ENCODE measurements at places on chromosomes 16 and 17. TPM values are rescaled to one million over a fixed set of nuclear protein-coding genes. Genes with fewer than 3 reads are reported as not detected.

The ARL17B gene
- 22.0 TPM for total RNA-seq

The RAB11FIP4 gene
- total RNA-seq = 87.3 TPM

The TBC1D3H gene
- not detected for total RNA-seq

The HOXB3 gene
- total RNA-seq = 0.36 TPM

The GLP2R gene
- total RNA-seq = not detected

The CDH16 gene
- not detected for total RNA-seq

The CBX8 gene
- total RNA-seq = 5.3 TPM

The CDH15 gene
- not detected for total RNA-seq

The TNS4 gene
- 4.2 TPM for total RNA-seq

The SLC47A1 gene
- total RNA-seq = not detected

The MT2A gene
- 50.8 TPM for total RNA-seq

GRCh38 chr17:29090750-29091605 is 48.0 kb downstream of the PIPOX start:
- DNase-seq = no peak

GRCh38 chr17:57619061-57619937 is 125.8 kb downstream of the CCDC182 start:
- no peak for DNase-seq

DNA sequence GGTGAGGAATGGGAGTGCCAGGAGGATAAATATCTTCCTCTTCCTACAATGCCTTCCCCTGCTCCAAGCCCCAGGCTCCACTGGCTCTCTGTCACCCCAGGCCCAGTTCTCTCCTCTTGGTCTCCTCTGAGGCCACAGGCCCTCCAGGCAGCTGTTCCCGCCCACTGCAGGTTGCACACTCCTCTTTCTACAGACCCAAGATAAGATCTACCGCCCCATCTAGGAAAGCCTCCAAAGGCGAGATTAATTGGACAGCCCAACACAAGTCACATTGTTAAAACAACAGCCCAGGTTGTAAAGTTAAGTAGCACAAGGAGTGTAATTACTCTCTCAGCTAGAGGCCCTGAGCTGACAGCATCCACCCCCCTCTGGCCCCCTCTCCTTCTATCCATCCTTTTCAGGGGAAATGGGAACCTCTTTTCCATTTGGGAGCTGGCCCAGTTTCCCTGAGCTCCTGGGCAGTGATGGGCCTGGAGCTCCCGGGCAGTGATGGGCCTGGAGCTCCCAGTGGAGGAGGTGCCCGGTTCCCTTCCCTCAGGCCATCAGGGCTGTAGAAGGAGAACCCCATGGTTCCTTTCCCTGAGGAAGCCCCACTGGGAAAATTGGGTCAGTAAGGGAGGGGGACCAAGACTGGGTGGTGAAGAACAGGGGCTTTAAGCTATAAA is 7.3 kb downstream of the DLX4 start:
- no peak for DNase-seq

- DNase-seq = no peak
Observed at GRCh38 chr17:3750296-3750695, 26.6 kb downstream of the HASPIN start.

DNA sequence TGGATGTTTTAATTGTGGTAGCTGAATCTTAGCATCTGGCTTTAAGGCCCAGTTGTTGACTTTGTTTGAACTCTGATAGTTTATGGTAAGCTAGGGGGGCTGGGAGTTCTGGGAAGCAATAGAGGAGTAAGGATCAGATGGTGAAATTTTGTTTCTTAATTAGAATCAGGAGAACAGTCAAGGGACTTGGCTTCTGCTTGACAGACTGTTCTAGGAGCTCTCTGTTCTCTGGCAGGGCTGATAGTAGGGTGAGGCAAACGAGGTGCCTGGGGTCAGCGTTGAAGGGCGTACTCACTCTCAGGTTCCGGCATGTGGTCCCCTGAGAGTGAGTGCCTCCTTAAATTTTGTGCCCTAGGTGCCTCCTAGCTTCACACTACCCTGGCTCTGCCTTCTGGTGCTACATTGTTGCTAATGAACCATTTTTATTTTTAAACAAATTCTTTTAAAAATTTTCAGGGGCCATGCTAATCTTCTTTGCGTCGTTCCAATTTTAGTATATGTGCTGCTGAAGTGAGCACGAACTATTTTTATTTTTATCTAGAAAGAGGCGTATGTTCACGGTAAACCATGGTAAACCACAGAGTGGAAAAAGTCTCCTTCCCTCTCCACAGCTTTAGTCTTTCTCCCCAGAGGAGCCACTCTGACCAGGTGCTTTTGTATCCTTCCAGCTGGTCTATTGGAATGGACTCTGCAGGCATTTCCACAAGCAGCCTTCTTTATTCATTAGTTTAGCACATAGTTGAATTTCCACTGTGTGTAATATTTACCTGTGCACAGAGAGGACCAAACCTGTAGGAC is 19.7 kb downstream of the SLC7A6 start:
- no peak for DNase-seq

GRCh38 chr16:79933603-79934002 is 333.1 kb upstream of the MAF start:
- DNase-seq = no peak

DNA sequence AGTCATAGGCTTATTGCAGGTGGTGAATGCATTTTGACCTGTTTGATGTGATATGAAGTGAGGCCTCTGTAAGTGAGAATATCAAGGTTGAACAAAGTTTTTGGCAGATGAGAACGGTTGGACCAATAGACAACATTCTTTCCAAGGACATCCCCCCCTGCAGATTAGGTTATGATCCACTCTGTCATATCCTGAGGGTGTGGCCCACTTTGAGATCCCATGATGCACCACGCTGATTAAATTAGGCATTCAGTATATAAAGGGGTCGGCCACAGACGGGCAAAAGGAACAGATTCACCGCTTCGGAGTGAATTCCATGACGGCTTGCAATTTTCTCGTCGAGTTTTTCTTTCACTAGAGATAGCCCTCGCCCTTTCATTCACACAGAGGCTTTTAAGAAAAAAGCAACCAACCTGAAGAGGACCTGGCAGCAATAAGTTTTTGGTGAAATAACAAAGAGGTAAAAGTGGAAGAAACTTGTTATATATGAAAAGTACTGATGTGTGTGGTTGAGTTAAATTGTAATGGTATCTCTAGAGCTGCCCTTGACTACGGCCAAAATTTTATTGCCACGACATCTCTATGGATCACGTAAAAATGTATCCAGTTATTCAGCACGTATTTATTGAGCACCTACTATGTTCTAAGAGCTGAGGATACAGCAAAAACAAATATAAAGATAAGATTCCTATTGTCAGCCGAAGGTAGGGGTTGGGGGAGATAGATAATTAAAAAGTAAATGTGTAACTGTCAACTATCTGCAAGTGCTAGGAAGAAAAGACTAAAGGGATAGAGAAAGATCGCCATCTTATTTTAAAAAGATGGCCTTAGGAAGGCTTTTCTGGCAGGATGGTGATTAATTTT is 1.7 kb upstream of the RBBP6 start:
- no peak for DNase-seq

DNA sequence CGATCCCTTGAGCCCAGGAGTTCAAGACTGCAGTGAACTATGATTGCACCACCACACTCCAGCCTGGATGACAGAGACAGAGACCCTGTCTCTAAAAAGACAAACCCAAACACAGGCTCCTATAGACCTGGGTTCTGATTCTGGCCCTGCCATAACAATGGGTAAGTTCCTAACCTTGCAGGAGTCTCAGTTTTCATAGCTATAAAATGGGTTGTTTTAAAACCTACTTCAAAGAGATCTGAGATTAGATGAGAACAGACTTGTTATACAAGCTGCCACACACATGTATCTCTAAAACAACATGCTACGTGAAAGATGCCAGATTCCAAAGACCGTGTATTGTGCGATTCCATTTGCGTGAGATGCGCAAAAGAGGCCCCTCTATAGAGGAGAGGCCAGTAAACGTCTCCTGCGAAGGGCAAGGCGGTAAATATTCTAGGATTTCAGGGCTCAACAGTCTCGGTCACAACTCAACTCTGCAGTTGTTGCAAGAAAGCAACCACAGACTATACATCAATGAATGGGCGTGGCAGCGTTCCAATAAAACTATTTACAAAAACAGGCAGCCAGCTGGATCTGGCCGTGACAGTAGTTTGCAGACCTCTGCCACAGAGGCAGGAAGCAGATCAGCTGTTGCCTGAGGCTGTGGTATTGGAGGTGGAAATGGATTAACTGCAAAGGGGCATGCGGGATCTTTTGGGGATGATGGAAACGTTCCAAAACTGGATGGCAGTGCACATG is 5.9 kb downstream of the CORO7 start:
- no peak for DNase-seq

DNA sequence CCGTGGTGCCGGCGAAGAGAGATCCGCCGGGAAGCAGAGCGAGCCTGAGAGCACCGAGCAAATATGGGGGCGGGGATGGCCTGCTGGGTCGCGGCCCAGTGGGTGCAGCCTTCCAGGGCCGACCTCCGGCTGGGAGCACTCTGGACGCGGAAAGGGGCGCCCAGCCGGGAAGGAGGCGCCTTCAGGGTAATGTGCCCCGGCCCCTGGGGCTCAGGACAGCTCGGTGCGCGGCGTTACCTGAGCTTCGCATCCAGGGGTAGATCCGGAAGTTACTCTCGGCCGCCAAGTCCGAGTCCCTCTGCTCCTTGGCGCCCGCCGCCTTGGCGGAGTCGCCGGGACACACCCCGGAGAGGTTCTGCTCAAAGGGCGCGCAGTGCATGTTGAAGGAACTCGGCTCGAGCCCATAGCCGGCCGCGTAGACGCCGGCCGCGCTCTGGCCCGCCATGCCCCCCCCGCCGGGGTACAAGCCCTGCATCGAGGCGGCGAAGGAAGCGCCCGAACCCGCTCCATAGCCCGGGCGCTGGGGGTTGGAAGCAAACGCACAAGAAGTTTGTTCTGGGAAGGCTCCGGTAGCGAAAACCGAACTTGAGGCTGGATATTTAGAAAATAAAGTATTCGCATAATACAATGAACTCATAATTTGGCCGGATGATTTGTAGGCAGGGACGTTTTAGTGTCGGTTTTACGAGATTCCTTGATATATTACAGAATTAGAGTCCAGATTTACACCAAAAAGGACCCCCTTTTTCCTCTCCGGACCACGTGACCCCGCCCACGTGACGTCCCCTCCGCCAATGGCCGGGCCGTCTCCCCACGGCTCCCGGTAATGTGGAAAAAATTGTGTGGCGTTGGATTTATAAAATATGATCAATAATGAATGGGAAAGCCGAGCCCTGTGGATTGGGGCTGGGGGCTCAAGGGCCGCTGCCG is at the start of gene HOXB7:
HOXB7 (minus strand) TSS at position 736 of the 930 bp plus-strand sequence; CDS start at position 637, 99 bp downstream.
- DNase-seq = no peak

DNA sequence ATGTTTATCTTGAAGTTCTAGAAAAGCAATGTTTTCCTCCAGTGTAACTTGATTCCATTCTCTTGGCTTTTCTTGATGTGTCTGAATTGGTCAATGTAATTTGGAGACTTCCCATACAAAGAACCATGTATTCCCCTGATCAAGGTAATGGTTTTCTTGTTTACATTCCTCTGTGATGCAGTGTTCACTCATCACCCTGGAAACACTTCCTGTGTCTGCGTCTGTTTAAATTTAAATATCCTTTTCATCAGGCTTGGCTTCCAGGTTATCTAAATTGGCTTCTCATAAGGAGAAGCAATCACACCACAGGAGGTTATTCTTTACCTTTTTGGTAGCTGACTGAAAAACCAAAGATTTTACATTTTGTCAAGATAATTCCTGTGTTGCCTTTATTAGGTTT is 237.3 kb upstream of the WSCD1 start:
- DNase-seq = no peak

- DNase-seq = no peak
Observed at GRCh38 chr16:2085669-2086068, 37.9 kb downstream of the TSC2 start.

DNA sequence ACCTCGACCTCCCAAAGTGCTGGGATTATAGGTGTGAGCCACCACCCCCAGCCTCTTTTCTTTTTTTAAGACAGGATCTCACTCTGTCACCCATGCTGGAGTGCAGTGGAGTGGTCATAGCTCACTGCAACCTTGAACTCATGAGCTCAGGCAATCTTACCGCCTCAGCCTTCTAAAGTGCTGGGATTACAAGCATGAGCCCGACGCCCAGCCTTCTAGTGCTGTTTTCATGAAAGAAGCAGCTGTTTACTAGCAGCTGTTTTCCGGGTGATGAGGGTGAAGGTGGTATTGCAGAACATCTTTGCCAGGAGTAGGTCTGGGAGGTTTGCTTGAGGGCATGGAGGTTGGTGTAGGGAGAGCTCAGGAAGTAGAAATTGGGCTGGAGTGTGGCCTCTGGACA is 2.0 kb downstream of the ADCY7 start:
- no peak for DNase-seq

DNA sequence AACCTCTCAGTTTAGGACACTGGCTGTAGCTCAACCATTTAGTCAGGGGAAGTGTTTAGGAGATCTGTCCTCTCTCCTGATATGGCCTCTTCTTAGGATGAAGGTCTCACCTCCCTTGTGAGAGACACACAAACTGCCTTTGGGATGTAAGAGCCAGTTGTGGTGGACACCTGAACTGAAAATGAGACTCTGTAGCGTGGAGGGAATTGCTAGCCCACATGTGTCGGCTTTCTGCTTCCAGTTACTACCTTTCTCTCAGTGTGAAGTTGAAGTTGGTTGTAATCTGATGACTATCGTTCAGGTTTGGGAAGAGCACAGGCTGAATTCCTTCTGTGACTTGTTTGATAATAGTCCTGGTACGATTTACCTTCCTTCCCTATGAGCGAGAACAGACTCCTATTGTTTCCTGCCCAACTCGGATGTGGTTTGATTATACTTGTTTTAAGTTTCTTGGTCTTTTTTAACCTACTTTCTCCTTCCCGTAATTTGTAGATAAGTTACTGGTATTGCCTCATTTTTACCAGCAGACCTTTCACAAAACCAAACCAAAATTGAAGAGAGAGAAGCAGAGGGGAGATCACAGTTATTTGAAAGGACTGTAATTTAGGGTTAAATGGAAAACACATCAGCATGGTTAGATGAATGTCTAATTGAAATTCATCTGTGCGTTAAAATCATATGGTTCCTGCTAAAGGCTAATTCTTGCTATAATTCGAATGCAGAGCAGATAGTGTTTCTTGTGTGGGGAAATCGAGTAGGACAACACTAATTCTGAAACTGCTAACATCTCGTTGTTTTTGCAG is 43.2 kb downstream of the CLEC16A start:
- no peak for DNase-seq

DNA sequence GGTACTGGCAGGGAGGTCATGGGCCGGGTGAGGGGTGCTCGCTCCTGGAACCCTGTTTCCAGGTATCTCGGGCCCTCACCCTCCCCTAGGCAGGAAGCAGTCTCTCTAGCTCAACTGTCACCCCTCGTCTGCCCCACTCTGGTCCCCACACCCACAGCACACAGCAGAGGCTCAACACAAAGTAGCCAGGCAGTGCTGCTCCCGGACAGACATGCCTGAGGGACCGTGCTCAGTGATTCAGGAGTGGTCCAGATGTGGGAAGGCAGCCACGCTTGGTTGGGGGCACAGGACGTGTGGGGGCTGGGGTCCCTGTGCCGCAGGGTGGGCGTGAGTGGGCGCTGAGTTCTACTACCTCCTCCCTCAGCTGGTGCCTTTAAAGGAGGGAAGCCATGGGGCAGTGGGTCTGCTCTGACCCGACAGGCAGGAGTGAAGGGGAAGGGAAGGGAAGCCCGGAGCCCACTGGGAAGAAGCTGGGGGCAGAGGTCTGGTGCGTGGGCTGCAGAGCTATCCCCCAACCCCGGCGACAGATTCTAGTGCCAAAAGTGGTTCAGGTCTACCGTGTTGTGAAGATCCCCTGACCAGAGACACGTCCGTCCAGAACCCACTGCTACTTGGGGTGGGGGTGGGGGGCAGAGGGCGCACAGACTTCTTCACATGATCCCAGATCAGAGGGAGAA is 11.8 kb downstream of the SLC16A3 start:
- DNase-seq = no peak

- no peak for DNase-seq
Observed at GRCh38 chr17:43784628-43785101, 4.4 kb downstream of the CFAP97D1 start.

All from CD4-positive, alpha-beta T cell (primary cell).